Uterus (tissue), 4 donors: ENCODE measurements at places on chromosomes 16 and 17. TPM values are rescaled to one million over a fixed set of nuclear protein-coding genes. Genes with fewer than 3 reads are reported as not detected.

The TNFRSF13B gene
- total RNA-seq = not detected

The DNAH2 gene
- total RNA-seq = 1.4 TPM

The PLCG2 gene
- 25.9 TPM for total RNA-seq

DNA sequence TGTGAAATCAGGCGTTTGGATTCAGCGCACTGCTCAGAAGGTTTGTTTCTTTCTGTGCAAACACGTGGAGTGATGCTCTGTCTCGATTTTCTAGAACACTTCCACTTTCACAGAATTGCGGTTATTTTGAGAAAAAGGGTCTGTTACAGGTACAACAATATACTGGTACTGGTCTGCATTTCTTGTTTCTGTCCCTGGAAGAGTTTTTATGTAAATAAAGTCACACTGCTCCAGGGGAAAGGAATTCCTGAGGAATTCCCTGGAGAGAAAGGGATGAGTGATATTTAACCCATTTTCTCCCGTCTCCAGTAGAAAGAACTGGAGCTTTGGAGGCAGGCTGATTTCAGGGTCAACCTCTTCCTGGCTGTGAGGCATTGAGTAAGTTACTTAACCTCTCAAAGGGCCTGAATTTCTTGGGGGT lies 16.2 kb upstream of the RMI2 start:
- peak overlapping the region; percentile 18 for H3K27ac ChIP-seq
- no peaks in the 10 kb centered on the region for H3K36me3 ChIP-seq
- no peak for DNase-seq
- no peaks in the 10 kb centered on the region for H3K27me3 ChIP-seq
- H3K4me3 ChIP-seq = no peak overlapping the region

DNA sequence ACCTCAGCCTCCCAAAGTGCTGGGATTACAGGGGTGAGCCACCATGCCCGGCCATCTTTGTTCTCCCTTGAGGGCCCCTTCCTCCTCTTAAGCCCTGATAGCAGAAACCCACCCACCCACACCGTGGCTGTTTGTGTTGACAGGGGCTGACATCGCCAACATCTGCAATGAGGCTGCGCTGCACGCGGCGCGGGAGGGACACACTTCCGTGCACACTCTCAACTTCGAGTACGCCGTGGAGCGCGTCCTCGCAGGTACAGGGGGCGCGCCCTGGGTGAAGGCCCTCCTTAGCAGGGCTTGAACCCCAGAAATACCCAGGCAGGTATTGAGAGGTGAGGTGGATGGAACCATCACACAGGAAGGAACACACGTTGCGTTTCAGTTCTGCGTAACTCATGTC lies 12.6 kb upstream of the RPL13 start:
- H3K27ac ChIP-seq = no peak overlapping the region
- no peaks in the 10 kb centered on the region for H3K27me3 ChIP-seq
- H3K36me3 ChIP-seq = no peaks in the 10 kb centered on the region
- no peaks in the 10 kb centered on the region for H3K4me1 ChIP-seq

GRCh38 chr16:75794426-75794825 lies 68.1 kb upstream of the CPHXL start:
- H3K4me1 ChIP-seq = no peaks in the 10 kb centered on the region
- no peak overlapping the region for H3K4me3 ChIP-seq

DNA sequence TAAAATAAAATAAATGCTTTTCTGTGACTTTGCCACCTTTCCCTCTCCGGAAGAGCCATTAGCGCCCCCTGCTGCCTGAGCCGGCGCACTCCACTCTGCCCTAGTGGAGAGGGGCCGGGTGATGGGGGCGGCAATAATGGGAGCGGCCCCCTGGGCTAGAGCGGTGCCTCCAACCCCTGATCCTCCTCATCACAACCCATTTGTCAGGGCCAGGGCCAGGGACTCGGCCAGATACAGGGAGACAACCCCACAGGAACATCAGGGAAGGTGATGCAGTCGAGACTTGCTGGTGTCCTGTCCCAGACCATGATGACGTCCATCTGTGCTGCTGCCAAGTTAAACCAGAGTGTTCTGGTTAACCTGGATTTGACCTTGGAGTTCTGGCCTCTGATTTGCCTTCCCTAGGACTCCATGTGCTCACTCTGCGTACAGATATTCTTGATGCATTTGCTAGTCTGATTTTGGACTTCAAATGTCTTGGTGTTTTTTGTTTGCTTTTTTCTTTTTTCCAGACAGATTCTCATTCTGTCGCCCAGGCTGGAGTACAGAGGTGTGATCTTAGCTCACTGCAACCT lies 46.1 kb upstream of the BPTF start:
- no peak for DNase-seq
- H3K27ac ChIP-seq = no peak overlapping the region
- no peak overlapping the region for H3K4me3 ChIP-seq
- no peaks in the 10 kb centered on the region for H3K36me3 ChIP-seq
- H3K4me1 ChIP-seq = no peaks in the 10 kb centered on the region
- no peaks in the 10 kb centered on the region for H3K27me3 ChIP-seq

- no peaks in the 10 kb centered on the region for H3K4me1 ChIP-seq
- H3K36me3 ChIP-seq = no peaks in the 10 kb centered on the region
- no peak overlapping the region for H3K4me3 ChIP-seq
- no peaks in the 10 kb centered on the region for H3K27me3 ChIP-seq
Measured at GRCh38 chr17:78159575-78160158, 8.7 kb upstream of the SYNGR2 start.

DNA sequence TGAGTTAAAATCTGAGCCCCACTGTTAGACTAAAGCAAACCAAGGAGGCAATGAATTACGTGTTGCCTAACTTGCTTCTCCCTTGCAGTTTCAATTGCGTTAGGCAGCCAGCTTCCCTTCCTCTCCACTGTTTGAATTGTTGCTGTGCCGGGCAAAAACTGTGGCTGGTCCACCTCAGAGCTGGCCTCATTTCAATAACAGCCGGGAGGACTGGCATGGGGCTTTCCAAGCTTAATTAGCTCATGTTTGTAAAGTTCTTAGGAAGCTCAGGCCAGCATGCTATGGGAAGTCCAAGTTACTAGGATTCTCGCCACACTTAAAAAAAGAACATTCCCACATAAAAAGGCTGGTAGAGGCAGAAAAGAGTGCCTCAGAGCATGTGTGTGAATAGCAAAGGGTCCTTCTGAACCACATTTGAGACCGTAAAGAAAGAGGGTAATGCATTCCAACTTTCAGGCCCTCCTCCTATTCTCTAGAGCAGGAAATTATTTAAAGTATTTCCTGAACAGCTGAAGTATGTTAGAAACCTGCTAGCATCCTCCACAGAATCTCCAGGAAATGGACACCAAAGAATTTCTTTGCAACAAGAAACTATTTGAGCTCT lies 79.0 kb upstream of the SMURF2 start:
- H3K4me1 ChIP-seq = no peaks in the 10 kb centered on the region
- no peak for DNase-seq
- H3K36me3 ChIP-seq = no peaks in the 10 kb centered on the region

DNA sequence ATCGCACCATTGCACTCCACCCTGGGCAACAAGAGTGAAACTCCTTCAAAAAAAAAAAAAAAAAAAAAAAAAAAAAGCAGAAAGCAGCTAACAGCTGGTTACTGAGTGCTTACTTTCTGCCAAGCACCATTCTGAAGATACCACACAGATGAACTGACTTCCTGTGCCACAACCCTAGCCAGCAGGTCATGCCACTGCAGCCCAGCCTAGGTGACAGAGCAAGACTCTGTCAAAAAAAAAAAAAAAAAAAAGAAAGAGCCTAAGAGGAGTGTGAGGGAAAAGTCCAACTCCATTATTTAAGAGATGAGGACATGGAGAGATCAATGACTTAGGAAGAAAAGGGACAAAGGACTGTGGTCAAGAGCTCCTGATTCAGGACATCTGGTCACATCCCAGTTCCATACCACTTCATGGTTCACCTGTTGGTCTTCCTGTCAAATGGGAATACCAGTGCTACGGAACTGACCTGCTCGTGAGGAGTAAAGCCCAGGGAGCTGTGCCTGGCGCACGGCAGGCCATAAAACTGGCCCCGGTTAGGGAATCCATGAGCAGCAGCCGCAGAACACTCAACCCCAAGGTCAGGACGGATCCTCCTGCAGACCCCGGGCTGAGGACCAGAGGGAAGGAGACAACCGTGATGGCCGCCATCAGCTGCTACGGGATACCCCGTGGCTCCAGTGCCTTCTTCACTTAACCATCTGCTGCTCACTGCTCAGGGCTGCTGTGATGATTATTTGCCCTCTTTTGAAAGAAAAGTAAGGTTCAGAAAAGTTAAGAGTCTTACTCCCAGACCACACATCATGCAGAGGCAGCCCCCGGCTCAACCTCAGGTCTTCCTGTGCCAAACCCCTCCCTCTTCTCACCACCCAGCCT lies 950 bp downstream of the KLHDC4 start:
- H3K36me3 ChIP-seq = no peaks in the 10 kb centered on the region
- H3K4me3 ChIP-seq = peak overlapping the region; percentile 85
- H3K27me3 ChIP-seq = no peaks in the 10 kb centered on the region
- H3K4me1 ChIP-seq = no peaks in the 10 kb centered on the region
- DNase-seq = no peak

- no peaks in the 10 kb centered on the region for H3K36me3 ChIP-seq
- H3K27ac ChIP-seq = peak overlapping the region; percentile 81
- peaks cover 3% of the 10 kb centered on the region for H3K4me1 ChIP-seq
- no peak for DNase-seq
Measured at GRCh38 chr16:49786926-49787557, 68.9 kb downstream of the ZNF423 start.

DNA sequence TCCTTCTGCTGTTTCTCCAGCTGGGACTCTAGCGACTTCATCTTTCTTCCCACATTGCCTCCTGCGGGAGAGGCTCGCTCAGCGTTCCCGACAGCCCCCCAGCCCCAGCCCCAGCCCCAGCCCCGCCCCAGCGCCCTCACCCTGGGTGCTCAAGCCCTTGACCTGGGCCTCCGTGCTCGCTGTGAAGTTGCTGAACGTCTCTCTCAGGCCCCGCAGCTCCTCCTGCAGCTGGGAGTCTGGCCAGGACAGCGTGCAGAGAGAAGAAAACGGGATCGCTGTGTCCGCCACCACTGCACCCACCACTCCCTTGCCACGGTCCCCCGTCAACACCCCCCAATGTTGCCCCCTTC lies 2.4 kb downstream of the ASGR1 start:
- no peak overlapping the region for H3K4me3 ChIP-seq
- H3K36me3 ChIP-seq = no peaks in the 10 kb centered on the region
- H3K27me3 ChIP-seq = no peaks in the 10 kb centered on the region
- H3K4me1 ChIP-seq = no peaks in the 10 kb centered on the region

GRCh38 chr17:1720856-1721386 lies 3.6 kb upstream of the WDR81 start:
- no peak overlapping the region for H3K4me3 ChIP-seq
- no peaks in the 10 kb centered on the region for H3K36me3 ChIP-seq
- no peaks in the 10 kb centered on the region for H3K27me3 ChIP-seq

DNA sequence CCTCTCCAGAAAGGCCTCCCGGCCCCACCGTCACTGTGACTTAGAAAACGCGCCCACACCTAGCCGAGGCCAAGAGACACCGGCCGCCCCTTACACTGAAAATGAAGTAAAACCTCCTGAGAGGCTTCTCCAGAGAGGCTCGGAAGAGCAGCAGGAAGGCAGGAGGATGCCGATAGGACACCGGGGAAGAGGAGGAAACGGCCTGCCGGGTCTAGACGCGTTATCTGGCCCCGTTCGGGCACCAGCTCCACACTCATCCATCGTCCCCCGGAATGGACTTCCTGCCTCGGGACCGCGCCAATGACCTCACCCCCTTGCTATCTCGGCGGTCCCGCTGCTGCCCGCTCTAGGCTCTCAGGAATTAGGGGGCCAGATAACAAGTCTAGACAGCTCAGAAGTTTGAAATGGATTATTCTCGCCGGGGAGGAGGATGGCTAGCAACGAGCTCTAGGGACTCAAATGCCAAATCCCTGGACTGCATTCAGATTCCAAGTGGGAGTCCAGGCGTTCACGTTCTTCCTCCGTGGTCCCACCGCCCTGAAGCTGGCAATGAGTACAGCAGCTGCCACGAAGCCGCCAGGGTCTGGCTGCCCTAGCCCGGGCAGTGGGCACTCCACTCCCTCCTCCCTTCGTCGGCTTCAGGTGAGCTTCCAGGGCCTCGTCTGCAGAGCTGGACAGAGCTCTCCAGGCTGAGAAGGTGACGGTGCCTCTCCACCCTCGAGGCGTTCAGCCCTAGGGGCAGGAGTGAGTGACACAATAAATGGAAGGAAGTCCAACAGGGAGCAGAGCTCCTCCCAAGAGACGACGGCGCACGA lies 350.9 kb downstream of the FOXL1 start:
- H3K27me3 ChIP-seq = no peaks in the 10 kb centered on the region
- H3K27ac ChIP-seq = no peak overlapping the region
- H3K4me1 ChIP-seq = no peaks in the 10 kb centered on the region
- no peak overlapping the region for H3K4me3 ChIP-seq

DNA sequence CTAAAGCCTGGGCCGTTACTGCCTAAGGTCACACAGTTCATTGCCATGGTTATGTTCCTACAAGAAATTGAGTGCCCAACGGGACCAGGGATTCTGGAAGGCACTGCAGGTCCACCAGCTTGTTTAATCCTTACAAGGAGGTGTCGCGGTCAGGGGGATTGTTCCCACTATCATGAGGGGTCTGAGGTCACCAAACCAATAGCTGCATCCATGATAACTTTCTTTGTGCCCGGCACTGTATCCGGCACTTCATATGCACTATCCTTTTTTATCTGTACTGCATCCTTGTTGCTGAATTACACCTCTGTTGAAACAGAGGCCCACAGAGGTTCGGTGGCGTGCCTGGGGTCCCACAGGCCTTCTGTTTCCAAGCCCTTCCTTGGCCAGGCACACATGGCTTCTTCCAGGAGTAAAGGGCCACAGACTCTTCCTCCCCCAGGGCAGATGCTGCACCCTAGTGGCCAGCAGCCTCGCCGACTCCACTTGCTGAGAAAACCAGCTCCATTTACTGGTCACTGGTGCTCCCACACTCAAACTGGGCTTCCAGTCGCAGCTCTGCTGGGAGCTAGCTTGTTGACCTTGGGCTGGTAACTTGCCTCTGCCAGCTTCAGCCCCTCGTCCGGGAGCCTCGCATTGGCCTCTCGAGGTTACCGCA lies 82.0 kb upstream of the PLCG2 start:
- DNase-seq = no peak
- H3K4me3 ChIP-seq = no peak overlapping the region
- no peaks in the 10 kb centered on the region for H3K27me3 ChIP-seq
- no peaks in the 10 kb centered on the region for H3K4me1 ChIP-seq
- peak overlapping the region; percentile 50 for H3K27ac ChIP-seq

- no peaks in the 10 kb centered on the region for H3K27me3 ChIP-seq
- H3K36me3 ChIP-seq = no peaks in the 10 kb centered on the region
- H3K4me3 ChIP-seq = no peak overlapping the region
- DNase-seq = no peak
- no peaks in the 10 kb centered on the region for H3K4me1 ChIP-seq
Measured at GRCh38 chr17:16072031-16072430, 72.4 kb downstream of the TTC19 start.

- H3K27ac ChIP-seq = peak overlapping the region; percentile 95
- H3K4me3 ChIP-seq = no peak overlapping the region
- peak; percentile 15 for DNase-seq
- H3K27me3 ChIP-seq = no peaks in the 10 kb centered on the region
- peaks cover 66% of the 10 kb centered on the region for H3K4me1 ChIP-seq
Measured at GRCh38 chr17:2177235-2177811, 122.4 kb downstream of the HIC1 start.
